ENCODE measurements at places on chromosomes 4 and X.

GRCh38 chrX:12137951-12138360 is 317 bp upstream of the FRMPD4 start:
- peak; percentile 6 for DNase-seq

GRCh38 chrX:38929966-38930421 is 128.7 kb downstream of the MID1IP1 start:
- DNase-seq: no peak

DNA sequence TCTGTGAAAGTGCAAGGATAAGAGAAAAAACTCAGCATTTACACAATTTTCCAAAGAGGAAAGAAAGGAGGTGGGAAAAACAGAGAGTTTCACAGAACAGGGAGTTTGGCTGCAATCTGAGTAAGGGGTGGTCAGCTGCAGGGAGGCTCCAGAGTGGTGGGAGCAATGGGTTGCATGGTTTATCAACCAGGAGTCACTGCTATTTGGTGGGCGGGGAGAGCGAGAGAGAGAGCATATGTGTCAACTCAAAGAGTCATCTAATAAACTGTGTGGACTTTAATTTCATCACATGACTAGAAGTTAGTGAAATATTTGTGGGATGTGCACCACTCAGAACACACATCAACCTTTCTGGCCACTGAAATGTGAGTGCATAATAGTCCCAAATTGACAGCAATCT is 94.6 kb downstream of the FAM13A start:
- no peak for DNase-seq

DNA sequence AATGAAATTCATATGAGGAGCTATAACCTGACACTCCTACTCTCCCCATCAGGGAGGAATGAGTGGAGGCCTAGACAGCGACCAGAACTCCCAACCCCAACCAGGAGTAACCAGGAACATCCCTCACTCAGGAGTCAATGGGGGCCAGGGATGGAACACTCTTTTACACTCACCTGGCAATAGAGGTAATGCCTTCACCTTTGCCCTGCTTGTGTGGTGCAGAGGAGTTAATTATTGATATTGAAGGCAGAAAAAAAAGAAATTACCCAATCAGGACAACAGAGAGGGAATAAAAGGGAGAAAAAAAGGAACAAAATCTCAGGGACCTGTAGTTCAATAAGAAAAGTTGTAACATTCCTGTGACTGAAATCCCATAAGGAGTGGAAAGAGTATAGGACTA is 141.5 kb downstream of the PPP4R3C start:
- no peak for DNase-seq

GRCh38 chrX:39907964-39908661 is 189.6 kb downstream of the BCOR start:
- DNase-seq: no peak

- no peak for DNase-seq
Observed at GRCh38 chrX:122941806-122942205, 242.3 kb upstream of the GRIA3 start.

DNA sequence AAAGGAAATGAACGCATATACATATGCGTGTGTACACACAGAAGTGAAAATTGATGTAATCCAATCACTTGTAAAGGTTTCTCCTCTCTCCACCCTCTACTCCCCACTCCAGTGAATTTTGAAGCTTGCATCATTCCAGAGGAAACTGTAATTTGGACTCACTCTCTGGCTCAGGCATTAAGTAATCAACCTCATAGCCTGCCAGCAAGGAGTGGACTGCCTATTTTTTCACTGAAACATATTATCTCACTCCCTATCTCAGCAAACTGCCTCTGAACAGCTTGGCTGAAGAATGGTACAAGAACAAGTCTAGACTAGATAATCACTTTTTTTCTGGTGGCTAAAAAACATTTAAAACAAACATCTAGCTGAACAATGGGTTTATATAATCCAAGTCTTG is 124.2 kb downstream of the C4orf51 start:
- DNase-seq: no peak
